Fibroblast of gingiva (primary cell): ENCODE measurements at places on chromosomes 2 and 18.

DNA sequence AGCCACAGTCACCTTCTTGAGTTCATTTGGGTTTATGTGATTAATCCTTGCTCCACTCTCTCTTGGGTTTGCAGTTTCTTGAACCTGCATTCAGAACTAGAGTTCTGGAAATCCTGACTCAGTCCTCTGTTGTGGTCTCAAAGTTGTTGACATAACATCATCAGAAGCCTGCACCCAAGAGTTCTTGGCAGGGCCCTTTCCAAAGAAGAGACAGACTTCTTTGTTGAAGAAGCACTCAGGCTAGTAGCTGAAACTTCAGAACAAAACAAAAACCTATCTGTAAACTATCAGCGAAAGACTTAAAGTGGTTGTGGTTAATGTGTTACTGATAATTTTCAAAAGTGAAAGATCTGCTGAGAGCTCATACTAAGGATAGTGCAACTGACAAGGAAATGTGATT lies 120.8 kb downstream of the FAM168B start:
- DNase-seq = no peak

DNA sequence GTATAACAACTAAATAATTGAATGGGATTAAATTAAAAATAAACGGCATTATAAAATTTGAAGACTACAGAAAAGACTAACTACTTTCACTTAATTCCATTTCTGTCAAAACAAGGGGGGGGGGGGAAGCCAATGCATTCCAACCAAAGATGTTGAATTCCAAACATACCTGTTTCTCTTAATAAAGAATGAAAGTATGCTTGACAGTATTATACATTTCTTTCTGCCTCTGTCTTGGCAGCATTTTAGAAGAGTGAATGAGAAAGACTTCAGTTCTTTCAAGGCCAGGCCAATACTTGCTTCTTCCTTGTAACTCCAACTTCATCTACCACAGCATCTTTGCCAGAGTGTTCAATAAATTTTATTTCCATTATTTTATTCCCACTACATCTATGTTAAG lies 65.9 kb downstream of the PDE11A start:
- DNase-seq = no peak

DNA sequence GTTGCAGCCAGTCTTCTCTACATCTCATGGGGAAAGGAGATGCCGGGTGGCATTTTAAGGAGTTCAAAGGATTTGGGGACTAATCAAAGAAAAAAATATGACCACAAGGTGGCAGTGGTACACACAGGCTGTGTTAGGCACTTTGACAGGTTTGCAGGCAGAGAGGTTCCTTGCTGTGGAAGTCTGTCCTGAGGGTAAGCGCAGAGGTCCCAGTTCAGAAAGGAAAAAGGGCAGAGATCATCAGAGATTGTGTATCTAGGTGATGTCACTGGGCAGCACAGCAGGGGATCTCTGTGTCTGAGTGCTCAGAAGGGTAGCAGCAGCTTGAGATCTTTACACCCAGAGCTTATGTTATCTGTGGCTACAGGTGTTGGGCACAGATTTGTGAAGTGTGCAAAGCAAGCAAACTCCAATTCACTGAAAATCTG lies 231.4 kb downstream of the LRRTM1 start:
- DNase-seq = peak; percentile 47

DNA sequence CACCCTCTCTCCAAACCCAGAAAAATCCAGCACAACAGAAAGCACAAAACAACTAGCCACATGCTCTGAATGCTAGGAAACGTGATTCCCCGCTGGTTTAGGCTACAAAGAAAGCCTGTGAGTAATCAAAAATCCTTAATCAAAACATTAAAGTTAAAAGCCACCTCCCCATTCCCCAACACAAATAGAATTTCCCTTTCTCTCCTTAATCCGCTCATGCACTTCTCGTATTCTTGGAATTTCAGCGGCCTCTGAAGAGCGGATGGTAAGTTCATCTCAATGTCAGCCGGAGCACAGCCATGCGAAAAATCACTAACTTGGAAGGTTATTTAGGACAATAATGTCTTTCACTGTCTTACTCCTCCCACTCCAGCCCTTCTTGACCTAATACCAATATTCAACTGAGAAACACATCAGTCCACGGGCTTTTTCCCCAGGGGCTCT lies 126.7 kb downstream of the OSBPL1A start:
- peak; percentile 33 for DNase-seq

GRCh38 chr18:67794521-67794920 lies 278.0 kb upstream of the DSEL start:
- peak; percentile 5 for DNase-seq

GRCh38 chr2:168798076-168798887 lies 4.2 kb upstream of the NOSTRIN start:
- peak; percentile 8 for DNase-seq

DNA sequence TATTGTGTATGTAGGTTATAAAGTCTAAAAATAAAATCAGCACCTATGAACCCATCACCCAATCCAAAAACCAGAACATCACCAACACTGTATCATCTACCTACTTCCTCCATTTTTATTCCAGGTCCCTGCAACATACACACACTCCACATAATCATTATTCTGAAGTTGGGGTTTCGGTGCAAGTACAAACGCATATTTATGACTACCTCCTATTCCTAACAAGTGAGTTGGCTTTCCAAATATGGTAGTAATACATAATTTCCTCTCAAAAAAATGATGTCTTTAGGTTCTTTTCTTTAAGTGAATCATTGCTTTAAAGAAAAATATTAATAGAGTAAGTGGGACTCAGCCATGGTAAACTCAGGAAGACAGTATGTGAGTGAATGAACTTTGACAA lies 3.3 kb downstream of the ACVR1 start:
- DNase-seq = no peak

- no peak for DNase-seq
Measured at GRCh38 chr2:122100346-122100745, 344.9 kb downstream of the TSN start.

DNA sequence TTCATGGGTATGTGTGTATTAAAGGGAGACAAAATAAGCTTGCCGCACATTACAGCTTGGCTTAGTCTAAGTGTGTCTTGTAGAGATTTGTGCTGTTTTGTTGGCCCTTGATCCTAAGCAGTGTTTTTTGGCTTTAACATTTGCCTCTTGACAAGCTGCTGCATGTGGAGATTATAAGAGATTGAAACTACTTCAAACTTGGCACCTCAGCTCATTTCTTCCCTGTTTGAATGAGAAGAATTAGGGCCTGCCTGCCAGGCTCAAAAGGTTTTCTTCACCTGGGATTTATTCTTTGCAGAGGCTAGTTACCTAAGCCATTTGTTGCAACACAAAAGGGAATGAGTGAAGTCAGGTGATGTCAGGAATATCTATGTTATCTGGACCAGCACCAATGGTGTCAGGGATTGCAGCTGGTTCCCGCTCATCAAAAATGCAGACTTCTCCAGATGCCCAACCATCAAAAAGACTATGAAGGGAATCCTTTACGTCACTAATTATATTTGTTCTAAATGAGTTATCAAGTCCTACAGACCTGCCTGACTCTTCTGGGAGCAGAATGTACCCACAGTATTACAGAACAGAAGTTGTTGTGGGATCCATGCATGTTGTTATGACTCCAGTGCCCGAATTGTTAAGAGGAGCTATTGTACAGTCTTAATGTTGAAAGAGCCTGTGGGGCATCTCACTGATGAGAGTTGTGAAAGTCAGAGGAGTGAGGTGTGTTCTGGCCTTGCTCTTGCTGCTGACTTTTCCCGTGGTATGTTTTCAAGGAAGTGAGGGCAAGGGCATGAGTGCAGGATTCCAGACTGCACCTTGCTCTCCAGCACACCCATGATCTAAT lies 31.0 kb downstream of the ABCA12 start:
- DNase-seq = no peak

DNA sequence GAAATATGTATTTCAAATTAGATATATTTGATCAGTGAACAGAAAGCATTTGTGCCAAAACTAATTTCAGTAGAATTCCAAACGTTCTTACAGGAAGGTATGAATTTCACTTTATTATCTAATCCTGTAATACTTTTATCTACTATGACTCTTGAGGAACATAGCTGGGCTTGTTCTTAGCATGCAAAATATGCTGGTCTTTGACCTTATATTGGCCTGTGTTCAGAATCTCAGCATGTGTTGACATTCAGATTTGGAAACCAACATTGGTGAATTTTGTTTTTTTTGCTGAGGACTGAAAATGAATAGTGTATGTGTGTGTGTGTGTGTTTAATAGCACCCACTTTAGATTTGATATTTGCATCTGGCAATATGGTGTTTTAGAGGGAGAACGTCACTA lies 112.2 kb downstream of the MEIS1 start:
- DNase-seq = no peak

- no peak for DNase-seq
Measured at GRCh38 chr18:31424383-31424988, 23.1 kb upstream of the DSG3 start.

DNA sequence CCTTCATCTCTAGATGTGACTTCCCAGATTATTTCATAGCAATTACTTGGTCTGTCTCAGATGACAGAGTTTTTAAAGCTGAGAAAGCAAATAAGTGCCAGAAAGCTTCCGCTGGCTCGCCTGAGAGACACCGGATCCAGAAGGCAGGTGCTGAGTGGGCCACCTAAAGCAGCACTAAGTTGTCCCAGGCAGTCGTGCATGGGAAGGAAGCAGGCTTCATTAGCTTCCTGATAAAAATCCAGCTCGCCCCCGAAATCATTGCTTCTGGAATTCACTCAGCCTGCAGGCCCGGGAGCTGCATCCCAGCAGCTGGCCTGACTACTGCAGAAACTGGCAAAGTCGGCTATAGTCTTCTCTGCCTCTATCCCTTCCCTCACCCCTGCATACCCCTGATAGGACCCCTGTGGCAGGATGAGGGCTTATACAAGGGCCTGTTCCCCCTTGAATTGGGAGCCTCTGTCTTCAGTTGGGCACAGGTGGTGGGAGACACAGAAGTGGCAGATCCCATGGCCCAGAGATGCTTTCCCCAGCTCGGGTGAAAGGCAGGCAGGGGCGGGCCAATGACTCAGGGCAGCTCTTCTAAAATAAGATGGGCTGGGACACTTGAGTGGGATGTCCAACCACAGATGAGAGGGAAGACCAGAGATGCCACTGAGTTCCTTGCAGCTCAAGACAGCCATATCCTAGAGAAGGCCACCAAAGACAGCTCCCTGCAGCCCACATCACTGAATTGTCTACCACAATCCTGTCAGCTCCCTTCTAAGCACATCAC lies 262.4 kb upstream of the PKDCC start:
- DNase-seq = no peak

DNA sequence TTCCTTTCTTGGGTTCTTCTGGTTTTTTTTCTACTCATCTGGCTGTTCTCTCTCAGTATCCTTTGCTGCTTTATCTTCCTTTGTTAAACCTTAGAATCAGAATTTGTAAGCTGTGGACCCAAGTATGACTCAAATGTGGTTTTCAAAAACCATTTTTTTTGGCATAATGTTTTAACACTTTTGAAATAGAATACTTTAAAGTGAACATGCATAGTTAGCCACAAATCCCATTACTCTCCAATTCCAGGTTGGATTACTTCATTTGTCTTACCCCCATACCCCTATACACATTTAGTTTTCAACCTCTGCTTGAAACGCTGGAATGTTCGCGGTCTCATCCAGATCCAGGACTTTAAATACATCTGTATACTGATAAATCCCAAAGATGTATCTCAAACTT lies 29.1 kb downstream of the ALMS1 start:
- DNase-seq = no peak

DNA sequence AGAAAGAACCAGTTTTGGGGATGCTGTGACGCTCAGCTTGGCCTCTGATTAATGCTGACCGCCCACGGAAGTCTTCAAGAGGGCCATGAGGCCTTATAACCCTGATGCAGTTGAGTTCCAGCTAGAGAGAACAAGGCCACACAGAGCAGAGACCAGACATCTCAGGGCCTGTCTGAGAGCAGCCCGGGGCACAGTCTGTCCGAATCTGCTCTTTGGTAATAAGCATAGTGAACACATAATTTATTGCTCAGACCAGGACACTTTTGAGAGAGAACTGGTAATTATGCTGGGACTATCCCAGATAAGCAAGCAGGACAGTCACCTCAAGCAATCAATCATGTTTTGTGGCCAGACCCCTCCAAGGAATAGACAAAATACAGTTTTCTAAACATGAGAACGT lies 68.5 kb downstream of the STPG4 start:
- DNase-seq = no peak

- DNase-seq = no peak
Measured at GRCh38 chr2:68968221-68968620, 6.2 kb upstream of the GKN1 start.

GRCh38 chr2:75810611-75811330 lies 100.1 kb upstream of the GCFC2 start:
- DNase-seq = no peak

GRCh38 chr2:147715807-147716206 lies 129.0 kb upstream of the ACVR2A start:
- no peak for DNase-seq

DNA sequence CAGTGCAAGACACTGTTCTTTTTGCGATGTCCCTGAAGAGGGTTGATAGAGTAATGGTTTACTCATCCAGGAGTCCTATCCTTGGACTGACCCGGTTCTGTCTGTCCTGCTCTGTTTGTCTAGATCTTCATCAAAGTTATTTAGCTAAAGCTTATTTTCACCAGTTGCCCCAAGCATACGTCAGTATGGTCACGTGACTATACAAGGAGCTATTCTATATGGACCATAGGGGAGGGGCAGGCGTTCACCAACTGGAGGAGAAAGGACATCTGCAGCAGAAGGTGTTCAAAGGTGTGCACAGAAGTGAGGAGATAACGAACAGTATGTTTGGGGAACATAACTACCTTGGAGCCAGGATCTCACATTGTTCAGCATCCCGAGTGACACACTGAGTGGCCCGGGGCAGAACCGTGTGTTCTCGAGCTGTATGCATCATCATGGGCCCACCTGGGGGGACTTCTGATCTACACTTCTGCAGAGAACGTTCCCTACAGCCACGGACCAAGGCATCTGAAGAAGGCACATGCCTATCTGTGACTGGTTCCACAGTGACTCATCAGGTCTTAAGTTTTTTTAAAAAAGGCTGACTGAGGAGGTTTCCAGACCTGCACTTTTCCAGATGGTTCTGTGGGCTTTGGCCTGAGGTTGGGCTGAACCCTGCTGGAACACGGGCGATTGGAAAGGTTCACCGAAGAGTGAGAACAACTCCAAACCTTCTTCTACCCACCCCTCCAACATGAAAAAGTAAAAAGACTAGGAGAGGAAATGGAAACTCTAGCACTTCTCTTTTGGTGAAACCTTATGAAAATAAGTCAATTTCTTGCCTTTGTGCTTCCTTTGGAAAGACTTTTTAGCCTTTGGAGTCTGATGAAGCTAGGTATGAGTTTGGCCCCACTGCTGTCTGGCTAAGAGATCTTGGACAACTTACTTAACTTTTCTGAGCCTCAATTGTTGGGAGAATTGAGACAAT lies 68.6 kb upstream of the YWHAQ start:
- DNase-seq = peak; percentile 56

DNA sequence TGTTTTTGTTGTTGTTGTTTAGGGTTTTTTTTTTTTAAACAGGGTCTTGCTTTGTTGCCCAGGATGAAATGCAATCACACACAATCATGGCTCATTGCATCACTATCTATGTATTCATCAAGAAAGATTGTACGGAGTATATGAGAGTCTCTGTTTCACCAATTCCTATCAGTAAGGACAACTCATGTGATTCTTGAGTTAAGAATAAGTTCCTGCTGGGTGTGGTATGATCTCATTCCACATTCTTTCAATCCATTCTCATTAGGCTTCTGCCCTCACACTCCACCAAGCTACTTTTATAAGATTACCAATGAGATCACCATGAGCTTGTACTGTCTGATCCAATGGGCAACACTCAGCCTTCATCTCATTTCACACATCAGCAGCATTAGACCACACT lies 9.1 kb upstream of the AP1S3 start:
- peak; percentile 75 for DNase-seq

- DNase-seq = peak; percentile 22
Measured at GRCh38 chr2:100755441-100755840, 64.5 kb upstream of the NPAS2 start.
